Vagina (tissue), 2 donors: ENCODE measurements at places on chromosomes 5 and 9.

GRCh38 chr5:1098986-1099597 lies 12.8 kb downstream of the SLC12A7 start:
- DNase-seq = no peak

- DNase-seq = no peak
Measured at GRCh38 chr5:126972062-126972895, 58.1 kb downstream of the MARCHF3 start.

GRCh38 chr5:128263357-128263756 lies 179.8 kb downstream of the SLC12A2 start:
- DNase-seq = no peak

DNA sequence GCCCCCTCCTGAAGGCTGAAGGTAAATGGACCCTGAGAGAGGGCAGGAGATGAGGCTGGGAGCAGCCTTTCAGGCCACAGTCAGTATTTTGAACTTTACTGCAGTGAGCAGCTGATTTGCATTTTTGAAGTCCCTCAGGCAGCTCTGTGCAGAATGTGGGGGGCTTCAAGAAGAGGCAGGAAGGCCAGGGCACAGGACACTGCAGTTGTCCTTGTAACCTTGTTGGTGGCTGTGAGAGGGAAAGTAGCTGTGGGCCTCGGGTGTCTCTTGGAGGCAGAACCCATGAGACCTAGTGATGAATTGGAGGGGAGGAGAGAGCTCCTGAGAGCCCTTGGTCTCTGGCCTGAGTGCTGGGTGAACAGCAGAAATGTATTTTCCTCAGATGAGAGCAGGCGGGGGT lies 2.6 kb downstream of the CCDC180 start:
- DNase-seq = no peak
